ENCODE measurements at places on chromosomes 4 and X. TPM values are rescaled to one million over a fixed set of nuclear protein-coding genes. Genes with fewer than 3 reads are reported as not detected.

The SMIM14 gene
- total RNA-seq: 15.7 TPM

The BTK gene
- 2.1 TPM for total RNA-seq

The PRR27 gene
- not detected for total RNA-seq

The FAM114A1 gene
- total RNA-seq: 57.4 TPM

The PITX2 gene
- total RNA-seq: 16.2 TPM

The BMX gene
- 3.1 TPM for total RNA-seq

The PTCHD1 gene
- 0.52 TPM for total RNA-seq

The GSX2 gene
- not detected for total RNA-seq

The CC2D2A gene
- total RNA-seq: 7.8 TPM

The DNAAF6 gene
- total RNA-seq: not detected

The AREG gene
- not detected for total RNA-seq

The LDB2 gene
- 55.8 TPM for total RNA-seq

The IL15 gene
- total RNA-seq: 6.3 TPM

The CT47B1 gene
- not detected for total RNA-seq

The CD99 gene
- total RNA-seq: 122 TPM

The TMEM31 gene
- total RNA-seq: not detected

The HPGDS gene
- total RNA-seq: 7.3 TPM

The NDP gene
- 2.1 TPM for total RNA-seq

The RNF212 gene
- 3.7 TPM for total RNA-seq

The ASB9 gene
- 3.7 TPM for total RNA-seq

The DGKK gene
- total RNA-seq: not detected

The MAPK10 gene
- total RNA-seq: 8.9 TPM

The F8A3 gene
- total RNA-seq: not detected

The PAGE2B gene
- not detected for total RNA-seq

The ABLIM2 gene
- total RNA-seq: 7.3 TPM

The FRAS1 gene
- total RNA-seq: 15.1 TPM

The PRSS12 gene
- total RNA-seq: 10.4 TPM

The RASSF6 gene
- not detected for total RNA-seq

The FOXR2 gene
- not detected for total RNA-seq

The HDAC6 gene
- total RNA-seq: 79.3 TPM

The SMIM10 gene
- 2.1 TPM for total RNA-seq

The NIPAL1 gene
- 1.0 TPM for total RNA-seq
